NK-92 treated with Interleukin-12 subunit alpha and Interleukin-12 subunit beta, amount 100 ng/mL, for 24 hours (cell line): ENCODE measurements at places on chromosomes 4 and X.

- no peak for DNase-seq
Measured at GRCh38 chr4:121150486-121150885, 13.6 kb downstream of the TNIP3 start.

- no peak for DNase-seq
Measured at GRCh38 chr4:73998040-73999011, at the start of gene CXCL5. Gene CXCL5, minus strand, starts transcription at chr4:73998677. Its CDS starts 96 bp downstream, at chr4:73998581.

- DNase-seq: no peak
Measured at GRCh38 chr4:87416965-87417364, 5.4 kb upstream of the NUDT9 start.

DNA sequence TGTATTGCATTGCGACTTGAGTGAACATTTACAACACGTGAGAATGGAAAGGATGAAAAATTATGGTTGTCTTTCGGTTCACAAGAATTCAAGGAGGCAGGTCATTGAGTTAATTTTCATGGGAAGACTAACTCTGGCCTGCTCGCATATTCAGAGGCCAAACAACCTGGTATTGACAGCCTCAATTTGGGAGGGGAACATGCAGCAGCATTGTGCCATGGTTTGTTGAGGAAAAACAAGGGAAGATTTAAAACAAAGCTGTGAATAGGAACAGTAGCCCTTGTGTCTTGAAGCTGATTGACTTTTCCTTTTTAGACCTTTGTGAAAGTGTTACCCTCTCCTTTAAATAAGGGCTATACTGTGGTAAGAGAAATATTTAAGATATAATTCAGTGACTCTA lies 31.9 kb downstream of the FAT4 start:
- DNase-seq: no peak

- DNase-seq: no peak
Measured at GRCh38 chr4:76564123-76564915, 129.3 kb downstream of the SHROOM3 start.

GRCh38 chr4:183738081-183738673 lies 79.1 kb downstream of the TRAPPC11 start:
- DNase-seq: no peak

- no peak for DNase-seq
Measured at GRCh38 chr4:26267087-26267486, 53.7 kb upstream of the RBPJ start.

DNA sequence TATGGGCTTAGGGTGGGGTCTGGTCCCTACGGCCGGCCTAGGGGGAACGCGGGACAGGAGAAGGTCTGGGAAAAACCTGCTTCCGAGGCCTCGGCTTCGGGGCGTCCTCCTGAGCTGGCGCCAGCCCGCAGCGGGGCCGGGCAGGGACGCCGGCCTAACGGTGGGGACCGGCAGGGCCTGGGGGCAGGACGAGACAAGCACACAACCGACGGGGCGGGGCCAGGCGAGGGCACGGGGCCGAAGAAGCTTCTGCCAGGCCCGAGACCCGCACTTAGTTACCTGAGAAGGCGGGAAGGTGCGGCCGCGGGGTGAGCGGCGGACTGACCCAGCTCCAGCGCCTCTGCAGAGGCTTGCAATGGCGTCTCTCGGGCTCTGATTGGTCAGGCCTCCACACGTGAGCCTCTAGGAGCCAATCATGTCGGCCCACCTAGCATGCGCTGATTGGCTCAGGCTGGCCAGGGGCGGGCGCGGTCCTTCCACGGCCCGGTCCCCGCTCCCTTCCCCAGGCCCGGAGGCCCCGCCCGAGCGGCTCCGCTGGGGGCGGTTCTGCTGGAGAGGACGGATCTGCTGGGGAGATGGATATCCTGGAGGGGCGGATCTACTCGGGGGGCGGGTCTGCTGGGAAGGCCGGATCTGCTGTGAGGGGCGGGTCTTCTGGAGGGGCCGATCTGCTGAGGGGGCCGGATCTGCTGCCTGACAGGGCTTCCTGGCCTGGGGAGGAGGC lies 44.3 kb downstream of the CPLX1 start:
- peak; percentile 98 for DNase-seq

DNA sequence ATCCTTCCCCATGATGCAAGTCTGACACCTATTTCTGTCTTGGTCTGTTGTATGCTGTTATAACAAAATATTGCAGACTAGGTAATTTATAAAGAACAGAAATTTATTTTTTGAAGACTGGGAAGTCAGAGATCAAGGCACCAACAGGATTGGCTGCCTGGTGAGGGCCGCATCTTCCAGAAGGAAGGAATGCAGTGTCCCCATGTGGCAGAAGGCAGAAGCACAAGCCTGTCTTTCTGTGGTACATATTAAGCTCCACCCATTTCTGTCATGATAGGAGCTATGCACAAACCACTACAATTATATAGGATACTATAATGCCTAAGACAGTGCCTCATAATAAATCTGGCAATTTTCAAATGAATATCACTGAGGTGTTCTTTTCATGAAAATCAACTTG lies 502.3 kb upstream of the DIAPH2 start:
- DNase-seq: no peak

- no peak for DNase-seq
Measured at GRCh38 chr4:93761286-93761685, 67.3 kb upstream of the ATOH1 start.

DNA sequence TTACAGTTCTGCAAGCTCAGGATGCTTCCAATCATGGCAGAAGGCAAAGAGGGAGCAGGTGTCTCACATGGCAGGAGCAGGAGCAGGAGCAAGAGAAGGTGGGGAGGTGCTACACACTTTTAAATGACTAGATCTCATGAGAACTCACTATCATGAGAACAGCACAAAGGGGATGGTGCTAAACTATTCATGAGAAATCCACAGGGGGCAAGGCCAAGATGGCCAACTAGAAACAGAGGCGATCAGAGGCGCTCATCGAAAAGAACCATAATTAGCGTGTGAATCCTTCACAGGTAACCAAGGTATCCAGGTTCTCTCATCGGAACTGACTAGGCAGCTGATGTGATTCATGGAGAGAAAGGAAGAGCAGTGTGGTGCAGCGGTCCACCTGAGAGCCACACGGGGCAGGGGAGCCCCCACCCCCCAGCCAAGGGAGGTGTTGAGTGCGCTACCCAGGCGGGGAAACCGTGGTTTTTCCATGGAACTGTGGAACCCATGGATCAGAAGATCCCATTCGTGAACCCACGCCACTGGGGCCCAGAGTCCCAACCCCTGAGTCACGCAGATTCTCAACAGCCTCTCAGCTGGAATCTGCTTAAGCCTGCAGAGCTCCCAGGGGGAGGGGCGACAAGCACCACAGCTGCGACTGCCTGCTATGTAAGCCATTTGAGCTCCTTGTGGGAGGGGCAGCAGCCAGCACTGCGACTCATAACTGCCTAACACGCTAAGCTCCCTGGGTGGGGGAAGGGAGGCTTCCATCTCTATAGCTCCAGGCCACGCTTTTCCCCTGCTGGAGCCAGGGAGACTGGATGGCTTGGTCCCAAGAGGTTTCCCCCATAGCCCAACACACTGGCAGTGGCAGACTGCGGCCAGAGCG lies 46.7 kb downstream of the FGF16 start:
- DNase-seq: no peak

DNA sequence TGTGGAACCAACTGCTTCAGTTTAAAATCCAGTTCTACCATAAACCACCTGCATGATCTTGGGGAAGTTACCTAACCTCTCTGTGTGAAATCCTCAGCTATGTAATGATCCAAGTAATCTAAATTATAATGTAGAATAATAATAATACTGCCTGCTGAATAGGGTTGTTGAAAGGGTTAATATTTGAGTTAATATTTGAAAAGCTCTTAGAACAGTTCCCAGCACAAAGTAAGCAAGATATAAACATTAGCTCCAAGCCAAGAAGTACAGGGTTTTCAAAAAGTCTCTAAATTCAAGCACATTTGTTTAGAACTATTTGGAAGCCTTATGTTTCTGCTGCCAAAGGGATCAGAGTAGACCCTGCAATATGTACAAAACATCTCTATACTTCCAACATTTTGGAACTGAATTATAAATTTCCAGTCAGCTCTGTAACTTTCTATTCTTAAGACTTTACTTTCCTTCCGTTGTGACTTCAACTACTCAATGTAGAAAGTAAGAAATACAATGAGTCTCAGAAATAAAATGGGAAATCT lies 76.7 kb upstream of the FAM9C start:
- DNase-seq: no peak

GRCh38 chr4:130110770-130111169 lies 1014.8 kb downstream of the C4orf33 start:
- no peak for DNase-seq

DNA sequence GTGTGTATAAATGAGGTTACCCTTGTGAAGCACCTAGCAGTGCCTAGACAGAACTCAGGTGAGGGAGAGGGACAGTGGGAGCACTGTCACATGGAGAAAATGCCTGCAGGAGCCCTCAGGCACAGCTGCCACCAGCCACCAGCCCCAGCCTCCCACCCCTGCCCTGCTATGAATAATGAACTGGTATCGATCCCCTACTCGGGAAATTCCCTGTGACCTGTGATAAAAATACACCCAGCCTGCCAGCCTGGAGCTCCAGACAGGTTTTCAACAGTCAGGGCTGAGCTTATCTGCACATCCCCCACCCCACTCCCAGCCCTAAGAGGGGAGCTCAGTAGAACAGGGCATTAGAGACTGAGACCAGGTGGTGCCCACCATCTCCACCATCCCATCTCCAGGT lies 159.6 kb upstream of the PJA1 start:
- DNase-seq: no peak

- no peak for DNase-seq
Measured at GRCh38 chrX:22396408-22396807, 123.7 kb downstream of the CBLL2 start.
